ENCODE measurements at places on chromosomes 5 and 9. TPM values are rescaled to one million over a fixed set of nuclear protein-coding genes. Genes with fewer than 3 reads are reported as not detected.

DNA sequence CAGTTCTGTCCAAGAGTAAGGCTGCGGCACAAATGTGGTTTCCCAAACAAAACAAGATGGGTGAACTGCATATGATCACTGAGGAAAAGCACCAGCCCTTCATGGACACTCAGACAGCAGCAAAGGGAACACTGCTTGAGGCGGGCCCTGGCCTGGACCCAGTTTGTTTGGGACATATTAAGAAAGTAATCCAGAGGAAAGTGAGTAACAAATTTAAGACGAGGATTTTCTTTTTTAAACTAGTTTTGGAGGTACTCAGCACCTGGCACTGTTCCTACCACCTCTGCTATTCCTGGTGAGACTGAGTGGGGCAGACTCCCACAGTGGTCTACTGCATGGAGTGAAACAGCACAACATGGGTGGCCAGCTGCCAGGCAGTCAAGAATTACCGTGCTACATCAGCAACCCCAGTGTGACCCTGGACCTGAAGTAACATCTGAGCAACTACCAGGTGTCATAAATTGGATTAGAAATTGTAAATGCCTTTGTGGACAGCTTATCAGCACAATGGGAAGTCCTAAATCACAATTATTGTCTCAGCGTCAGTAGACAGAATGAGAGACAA is 28.5 kb downstream of the P4HA2 start:
- no peak for DNase-seq

GRCh38 chr5:92687821-92688722 is 892.9 kb downstream of the NR2F1-AS1 start:
- DNase-seq = no peak

- no peak for DNase-seq
Measured at GRCh38 chr5:25744908-25745307, 1100.1 kb upstream of the CDH10 start.

DNA sequence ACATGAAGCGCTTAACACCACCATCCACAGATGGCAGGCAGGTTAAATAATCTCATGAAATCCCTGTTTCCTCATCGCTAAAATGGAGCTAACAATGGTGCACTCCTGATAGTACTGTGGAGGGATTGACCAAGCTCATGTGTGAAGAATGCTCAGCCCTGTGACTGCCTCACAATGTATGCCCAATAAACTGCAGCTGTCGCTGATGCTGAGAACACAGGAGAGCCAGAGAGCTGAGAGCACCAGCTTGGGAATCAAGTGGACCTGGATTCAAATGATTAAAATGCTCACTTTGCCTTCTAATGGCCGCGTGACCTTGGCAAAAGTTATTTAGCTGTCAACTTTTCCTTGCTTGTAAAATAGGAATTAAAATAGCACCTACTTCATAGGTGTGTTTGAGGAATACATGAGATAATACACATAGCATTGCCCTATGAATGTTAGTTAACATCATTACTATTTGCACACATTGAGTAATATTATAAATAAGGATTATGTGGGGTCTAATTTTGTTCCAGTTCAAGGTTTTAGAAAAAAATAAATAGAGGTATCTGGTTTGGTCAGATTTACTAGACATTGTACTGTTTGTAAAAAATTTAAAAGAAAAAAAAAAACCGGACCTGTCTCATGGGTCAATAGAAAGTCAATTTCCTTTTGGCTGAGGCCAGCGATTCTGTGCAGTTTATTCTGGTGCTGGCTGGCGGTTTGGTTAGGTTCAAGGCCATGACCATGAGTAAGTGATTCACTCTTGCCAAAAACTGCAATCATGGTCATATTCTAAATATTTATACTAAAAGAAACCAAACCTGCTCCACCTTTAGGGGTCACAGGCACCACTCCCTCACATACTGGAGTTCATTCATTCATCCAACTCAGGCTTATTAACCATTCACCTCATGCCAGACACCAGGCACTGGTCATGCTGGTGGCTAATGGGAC is 101.3 kb downstream of the SH3TC2 start:
- DNase-seq = no peak

DNA sequence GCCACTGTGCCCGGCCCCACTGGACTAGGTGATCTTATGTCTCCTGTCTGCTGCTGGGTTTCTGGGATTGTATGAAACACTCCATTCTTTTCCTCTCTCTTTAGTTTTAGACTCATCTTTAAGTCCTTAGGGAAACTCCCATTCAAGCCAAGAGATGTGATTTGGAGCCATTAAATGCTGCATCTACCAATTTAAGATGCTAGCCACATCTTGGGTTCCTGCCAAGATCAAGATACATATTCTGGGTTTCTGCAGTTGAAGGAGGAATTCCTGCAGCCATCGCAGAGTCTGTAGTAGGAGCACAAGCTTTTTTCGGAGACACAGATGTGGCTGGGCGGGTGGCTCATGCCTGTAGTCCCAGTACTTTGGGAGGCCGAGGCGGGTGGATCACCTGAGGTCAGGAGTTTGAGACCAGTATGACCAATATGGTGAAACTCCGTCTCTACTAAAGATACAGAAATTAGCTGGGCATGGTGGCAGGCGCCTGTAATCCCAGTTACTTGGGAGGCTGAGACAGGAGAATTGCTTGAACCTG is 23.2 kb downstream of the STXBP1 start:
- no peak for DNase-seq

GRCh38 chr5:154419236-154419635 is 26.6 kb upstream of the SAP30L start:
- no peak for DNase-seq

GRCh38 chr5:72604111-72604797 is 97.0 kb upstream of the ZNF366 start:
- no peak for DNase-seq

DNA sequence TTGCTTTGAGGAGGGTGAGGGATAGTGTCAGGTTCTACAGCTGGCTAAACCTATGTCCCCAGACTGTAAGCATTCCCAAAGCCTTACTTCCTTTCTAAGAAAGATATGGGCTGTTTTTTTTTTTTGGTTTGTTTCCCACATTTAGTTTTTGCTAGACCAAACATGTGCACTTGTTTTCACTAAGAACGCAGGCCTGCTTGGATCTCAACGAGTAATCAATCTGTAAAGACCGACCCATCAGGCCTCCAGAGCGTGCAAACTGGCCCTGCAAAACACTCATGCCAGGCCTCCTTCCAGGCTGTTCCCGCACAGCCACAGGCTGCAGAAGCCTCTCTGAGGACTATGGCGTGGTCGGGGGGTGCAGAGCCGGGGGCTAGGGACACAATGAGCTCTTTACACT is 304.8 kb upstream of the PANK3 start:
- DNase-seq = no peak

GRCh38 chr5:171306166-171306565 is 2.9 kb upstream of the TLX3 start:
- no peak for DNase-seq

DNA sequence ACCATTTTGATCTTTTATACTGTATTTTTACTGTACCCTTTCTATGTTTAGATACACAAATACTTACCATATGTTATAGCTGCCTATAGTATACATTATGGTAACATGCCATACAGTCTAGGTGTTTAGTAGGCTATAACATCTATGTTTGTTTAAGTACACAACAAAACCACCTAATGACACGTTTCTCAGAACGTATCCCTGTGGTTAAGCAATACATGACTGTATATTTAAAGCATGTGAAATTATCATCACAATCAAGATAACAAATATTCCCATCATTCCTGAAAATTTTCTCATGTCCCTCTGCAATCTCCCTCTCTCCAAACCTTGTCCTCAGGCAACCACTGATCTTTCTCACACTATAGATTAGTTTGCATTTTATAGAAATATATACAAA is 66.4 kb upstream of the SUSD1 start:
- no peak for DNase-seq

DNA sequence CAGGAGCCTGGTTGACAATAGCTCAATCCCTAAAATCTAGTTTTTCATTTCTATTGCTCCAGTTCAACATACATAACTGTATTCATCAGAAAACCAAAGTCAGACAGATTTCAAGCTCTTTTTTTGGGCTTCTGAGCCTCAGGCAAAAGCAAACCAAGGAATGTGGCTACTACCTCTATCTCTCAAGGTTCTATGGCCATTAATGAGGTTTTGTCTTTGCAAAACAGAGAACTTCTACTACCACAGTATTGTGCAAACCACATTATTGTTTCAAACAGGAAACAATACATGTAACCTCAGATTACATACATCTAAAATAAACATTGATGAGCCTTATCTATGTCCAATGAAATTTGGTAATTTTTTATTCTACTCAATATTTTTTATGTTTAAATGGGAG is 35.5 kb upstream of the FTMT start:
- no peak for DNase-seq

DNA sequence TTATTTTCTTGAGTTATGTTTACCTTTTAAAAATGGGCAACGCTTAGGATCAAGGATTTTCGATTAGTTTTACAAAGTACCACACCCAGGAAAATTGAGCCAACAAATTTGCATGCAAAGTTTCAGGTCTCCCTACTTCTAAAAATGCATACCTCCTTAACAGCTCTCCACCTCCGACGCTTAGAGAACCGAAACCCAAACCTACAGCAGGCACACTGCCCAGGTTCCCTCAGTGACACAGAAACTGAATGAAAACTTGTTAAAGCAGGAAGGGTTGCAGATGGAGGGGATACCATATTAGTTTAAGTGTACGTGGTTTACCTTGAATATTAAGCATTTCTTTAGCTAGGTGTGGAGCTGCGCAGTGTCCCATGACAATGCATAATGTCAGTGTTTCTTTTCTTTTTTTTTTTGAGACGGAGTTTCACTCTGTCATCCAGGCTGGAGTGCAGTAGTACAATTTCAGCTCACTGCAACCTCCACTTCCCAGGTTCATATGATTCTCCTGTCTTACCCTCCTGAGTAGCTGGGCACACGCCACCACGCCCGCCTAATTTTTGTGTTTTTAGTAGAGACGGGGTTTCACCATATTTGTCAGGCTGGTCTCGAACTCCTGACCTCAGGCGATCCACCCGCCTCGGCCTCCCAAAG is 1.6 kb upstream of the SUB1 start:
- DNase-seq = peak; percentile 40

GRCh38 chr5:32202394-32202793 is 28.3 kb upstream of the GOLPH3 start:
- DNase-seq = no peak

- no peak for DNase-seq
Measured at GRCh38 chr9:111661802-111662521, 557 bp downstream of the GNG10 start.

GRCh38 chr5:128469912-128470311 is 68.1 kb downstream of the FBN2 start:
- DNase-seq = no peak

- no peak for DNase-seq
Measured at GRCh38 chr5:132737982-132738681, 786 bp upstream of the KIF3A start.

GRCh38 chr9:112028242-112029221 is 131.9 kb downstream of the UGCG start:
- DNase-seq = no peak

DNA sequence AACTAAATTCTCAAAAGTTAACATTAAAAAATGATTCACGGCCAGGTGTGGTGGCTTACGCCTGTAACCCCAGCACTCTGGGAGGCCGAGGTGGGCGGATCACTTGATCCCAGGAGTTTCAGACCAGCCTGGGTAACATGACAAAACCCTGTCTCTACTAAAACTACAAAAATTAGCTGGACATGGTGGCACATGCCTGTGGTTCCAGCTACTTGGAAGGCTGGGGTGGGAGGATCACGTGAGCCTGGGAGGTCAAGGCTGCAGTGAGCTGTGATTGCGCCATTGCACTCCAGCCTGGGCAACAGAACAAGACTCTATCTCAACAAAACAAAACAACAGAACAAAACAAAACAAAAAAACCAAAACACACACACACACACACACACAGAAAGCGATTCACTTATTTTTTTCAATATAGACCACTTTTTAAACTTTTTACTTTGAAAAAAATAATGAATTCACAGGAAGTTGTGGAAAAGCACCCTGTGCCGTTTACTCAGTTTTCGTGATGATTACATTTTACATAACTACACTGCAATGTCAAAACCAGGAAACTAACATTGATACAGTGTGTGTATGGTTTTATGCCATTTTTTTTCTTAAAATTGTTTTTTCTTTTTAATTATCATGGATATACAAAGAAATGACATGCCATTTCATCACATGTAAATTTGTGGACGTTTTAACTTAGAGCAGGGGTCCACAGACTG is 73.7 kb downstream of the TENT4A start:
- no peak for DNase-seq

- no peak for DNase-seq
Measured at GRCh38 chr9:114202396-114202795, 47.1 kb downstream of the COL27A1 start.

DNA sequence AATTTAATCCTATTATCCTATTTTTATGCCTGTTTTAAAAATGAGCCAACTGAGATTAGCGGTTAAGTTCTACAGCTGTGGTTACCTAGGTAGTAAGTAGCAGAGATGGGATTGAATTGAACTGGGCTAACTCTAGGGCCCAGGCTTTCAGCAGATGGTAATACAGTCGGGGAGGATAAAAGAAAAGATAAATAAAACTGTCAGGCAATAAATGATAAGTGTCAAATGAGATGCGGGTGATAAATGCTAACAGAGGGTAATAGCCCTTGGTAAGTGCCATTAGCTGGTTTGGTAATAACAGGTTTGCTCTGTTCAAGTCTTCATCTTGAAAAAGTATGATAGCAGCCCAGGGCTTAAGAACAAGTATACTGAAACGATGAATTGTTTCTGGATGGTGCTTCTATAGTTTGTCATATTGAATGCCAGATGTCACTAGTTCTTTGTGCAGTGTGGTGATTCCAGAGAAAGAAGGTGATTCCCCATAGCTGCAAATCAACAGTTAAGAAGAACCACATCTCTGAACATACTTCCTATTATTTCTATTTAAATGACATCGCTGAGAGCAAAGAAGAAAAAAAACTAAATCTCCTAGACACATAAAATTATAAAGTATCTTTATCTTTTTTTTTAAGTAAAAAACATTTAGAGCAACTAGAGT is 360.8 kb upstream of the PANK3 start:
- DNase-seq = no peak

- no peak for DNase-seq
Measured at GRCh38 chr5:7842531-7842930, 8.4 kb downstream of the CFAP90 start.

- no peak for DNase-seq
Measured at GRCh38 chr9:21828853-21829410, 26.5 kb downstream of the MTAP start.

GRCh38 chr9:137023583-137023991 is 4.5 kb downstream of the ABCA2 start:
- no peak for DNase-seq

- no peak for DNase-seq
Measured at GRCh38 chr9:76999261-76999660, 20.2 kb upstream of the FOXB2 start.

Gene ELOVL7
- not detected for polyA plus RNA-seq

Gene SPINK7
- polyA plus RNA-seq = not detected

Gene BRD8
- polyA plus RNA-seq = 28.4 TPM

Gene MARVELD2
- polyA plus RNA-seq = 1.5 TPM

Gene FAM53C
- 18.9 TPM for polyA plus RNA-seq

Gene CCDC171
- polyA plus RNA-seq = 0.11 TPM

Gene HMCN2
- polyA plus RNA-seq = not detected

Gene PCDHB8
- polyA plus RNA-seq = not detected

Gene GABRG2
- not detected for polyA plus RNA-seq

Gene DOLPP1
- 10.1 TPM for polyA plus RNA-seq

Gene CYLC2
- polyA plus RNA-seq = not detected

Gene HRH2
- polyA plus RNA-seq = 5.2 TPM

Gene MEF2C
- 1.0 TPM for polyA plus RNA-seq

Measured in CD4-positive, alpha-beta memory T cell (primary cell).